Vagina (tissue), 2 donors: ENCODE measurements at places on chromosomes 1 and 21.

GRCh38 chr1:217091561-217091960 is 368.3 kb upstream of the ESRRG start:
- no peak for DNase-seq

- no peak for DNase-seq
Measured at GRCh38 chr1:206495493-206496046, 11.8 kb upstream of the RASSF5 start.

GRCh38 chr1:58013237-58013636 is 533.3 kb downstream of the OMA1 start:
- DNase-seq = no peak

DNA sequence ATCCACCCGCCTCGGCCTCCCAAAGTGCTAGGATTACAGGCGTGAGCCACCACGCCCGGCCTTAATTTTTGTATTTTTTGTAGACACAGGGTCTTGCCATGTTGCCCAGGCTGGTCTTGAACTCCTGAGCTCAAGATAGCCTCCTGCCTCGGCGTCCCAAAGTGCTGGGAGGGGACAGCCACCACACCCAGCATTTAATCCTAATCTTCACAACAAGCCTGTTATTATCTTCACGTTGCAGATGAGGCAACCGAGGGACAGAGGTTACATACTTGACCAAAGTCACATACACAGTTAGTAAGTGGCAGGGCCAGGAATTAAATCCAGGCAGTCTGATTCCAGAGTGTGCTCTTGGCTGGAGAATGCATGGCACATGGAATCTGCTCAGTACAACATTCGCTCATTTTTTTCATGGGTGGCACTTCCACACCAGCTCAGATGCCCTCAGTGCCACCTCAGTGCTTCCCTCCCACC is 4.8 kb upstream of the GPR37L1 start:
- DNase-seq = no peak
